ENCODE measurements at places on chromosomes 3 and 15.
A peak's percentile ranks its signal among the peaks of the same experiment; 100 is the strongest.

GRCh38 chr3:7062714-7063113 lies 201.8 kb downstream of the GRM7 start:
- DNase-seq = no peak

- no peak for DNase-seq
Observed at GRCh38 chr3:30299674-30300385, 306.6 kb upstream of the TGFBR2 start.

DNA sequence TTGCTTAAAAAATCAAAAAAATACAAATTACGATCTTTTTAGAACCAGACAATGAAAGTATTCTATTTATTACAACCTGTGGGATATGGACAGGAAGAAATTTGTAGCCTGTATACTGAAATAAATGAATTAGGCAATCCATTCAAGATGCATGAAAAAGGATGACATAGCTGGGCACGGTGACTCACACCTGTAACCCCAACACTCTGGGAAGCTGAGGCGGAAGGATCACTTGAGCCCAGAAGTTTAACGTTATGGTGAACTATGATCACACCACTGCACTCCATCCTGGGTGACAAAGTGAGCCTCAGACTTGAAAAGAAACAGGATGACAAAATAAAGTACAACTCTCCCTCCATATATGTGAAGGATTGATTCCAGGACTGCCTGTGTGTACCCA lies 74.1 kb downstream of the MSL2 start:
- no peak for DNase-seq

DNA sequence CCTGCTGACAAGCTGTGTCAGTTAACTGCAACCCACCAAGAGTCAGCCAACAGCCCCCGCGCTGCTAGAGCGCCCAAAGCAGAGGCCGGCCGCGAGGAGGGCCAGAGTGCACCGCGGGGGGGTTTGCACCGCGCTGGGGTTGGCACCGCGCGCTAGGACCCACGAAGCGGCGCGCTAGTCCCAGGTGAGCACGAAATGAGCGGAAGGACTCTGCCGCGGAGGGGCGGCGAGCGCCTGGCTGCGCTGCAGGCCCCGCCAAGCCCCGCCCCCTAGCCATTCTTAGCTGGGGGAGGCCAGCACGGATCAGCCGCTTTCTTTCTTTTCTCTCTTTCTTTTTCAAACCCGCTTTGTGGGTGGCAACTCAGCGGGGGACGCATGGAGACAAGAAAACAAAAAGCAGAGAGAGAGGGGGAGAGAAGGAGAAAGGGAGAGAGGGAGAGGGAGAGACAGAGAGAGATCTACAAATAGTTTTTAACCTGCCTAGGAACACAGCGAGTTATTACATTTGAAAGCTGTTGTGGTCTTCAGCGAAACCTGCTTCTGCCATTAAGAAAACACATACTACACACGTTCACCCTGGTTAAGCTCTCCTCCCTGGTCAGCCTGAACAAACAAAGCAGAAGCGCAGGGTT lies 6.9 kb upstream of the FOXB1 start:
- peak; percentile 29 for DNase-seq

DNA sequence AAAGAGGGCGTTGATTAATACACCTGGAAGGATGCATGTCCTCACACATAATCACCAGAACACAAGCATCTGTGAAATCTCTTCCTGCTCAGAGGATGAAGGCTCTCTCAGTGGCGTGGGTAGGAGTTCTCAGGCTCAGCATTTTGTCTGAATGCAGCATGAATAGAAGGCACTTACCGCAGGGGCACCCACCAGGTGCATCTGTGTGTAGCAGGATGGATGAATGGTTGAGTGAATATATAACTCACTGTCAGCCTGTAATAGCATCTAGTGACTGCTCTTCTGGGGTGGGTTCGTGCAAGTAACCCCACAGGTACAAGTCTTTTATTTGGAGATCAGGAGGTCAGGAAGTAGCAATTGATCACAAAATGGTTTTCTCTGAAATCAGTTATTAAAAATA lies 143.0 kb downstream of the SQOR start:
- DNase-seq = no peak

- DNase-seq = no peak
Observed at GRCh38 chr15:80979538-80980200, 9.9 kb downstream of the MESD start.

- no peak for DNase-seq
Observed at GRCh38 chr3:84601303-84601702, 357.5 kb upstream of the CADM2 start.

GRCh38 chr3:53938645-53939044 lies 47.0 kb upstream of the SELENOK start:
- peak; percentile 11 for DNase-seq

GRCh38 chr3:161401389-161401788 lies 30.1 kb upstream of the SPTSSB start:
- DNase-seq = no peak

- no peak for DNase-seq
Observed at GRCh38 chr15:89490814-89491315, 5.5 kb downstream of the RHCG start.

DNA sequence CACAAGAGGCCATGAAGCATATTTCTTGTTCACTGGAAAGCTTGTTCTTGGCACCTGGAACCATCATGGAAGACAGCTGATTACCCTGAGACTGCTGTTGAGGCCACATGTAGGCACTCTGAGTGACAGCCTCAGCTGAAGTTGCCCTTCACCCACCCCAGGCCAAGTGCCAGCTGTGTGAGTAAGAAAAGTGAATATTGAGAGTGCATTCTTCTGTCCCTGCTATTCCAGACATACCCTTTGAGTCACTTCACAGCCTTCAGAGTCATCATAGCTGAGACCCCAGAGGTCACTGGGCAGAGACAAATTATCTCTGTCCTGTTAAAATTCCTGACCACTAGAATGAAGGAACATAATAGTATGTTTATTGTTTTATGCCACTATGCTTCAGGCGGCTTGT lies 79.6 kb downstream of the NFKBIZ start:
- no peak for DNase-seq

DNA sequence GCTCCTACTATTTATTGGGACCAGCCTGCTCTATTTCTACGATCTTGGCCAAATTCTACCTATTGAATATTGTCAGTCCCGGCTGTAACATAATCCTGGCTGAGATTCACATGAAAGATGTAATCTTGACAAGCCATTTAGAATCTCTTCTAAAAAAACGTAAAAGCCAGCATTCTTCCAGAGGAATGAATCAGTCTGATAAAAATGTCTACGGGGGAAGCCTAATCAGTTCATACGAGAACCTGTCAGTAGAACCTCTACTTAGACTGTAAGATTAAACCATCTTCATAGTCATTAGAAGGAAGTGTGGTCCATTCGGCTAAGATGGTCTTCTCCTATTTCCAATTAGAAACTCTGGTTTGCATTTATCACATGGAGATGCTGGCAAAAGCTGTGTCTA lies 147.2 kb upstream of the WNT5A start:
- no peak for DNase-seq

- DNase-seq = no peak
Observed at GRCh38 chr3:33364531-33365128, 75.6 kb downstream of the UBP1 start.

GRCh38 chr15:57758560-57758959 lies 52.0 kb downstream of the POLR2M start:
- no peak for DNase-seq

GRCh38 chr3:139794469-139795265 lies 116.9 kb upstream of the NMNAT3 start:
- no peak for DNase-seq

DNA sequence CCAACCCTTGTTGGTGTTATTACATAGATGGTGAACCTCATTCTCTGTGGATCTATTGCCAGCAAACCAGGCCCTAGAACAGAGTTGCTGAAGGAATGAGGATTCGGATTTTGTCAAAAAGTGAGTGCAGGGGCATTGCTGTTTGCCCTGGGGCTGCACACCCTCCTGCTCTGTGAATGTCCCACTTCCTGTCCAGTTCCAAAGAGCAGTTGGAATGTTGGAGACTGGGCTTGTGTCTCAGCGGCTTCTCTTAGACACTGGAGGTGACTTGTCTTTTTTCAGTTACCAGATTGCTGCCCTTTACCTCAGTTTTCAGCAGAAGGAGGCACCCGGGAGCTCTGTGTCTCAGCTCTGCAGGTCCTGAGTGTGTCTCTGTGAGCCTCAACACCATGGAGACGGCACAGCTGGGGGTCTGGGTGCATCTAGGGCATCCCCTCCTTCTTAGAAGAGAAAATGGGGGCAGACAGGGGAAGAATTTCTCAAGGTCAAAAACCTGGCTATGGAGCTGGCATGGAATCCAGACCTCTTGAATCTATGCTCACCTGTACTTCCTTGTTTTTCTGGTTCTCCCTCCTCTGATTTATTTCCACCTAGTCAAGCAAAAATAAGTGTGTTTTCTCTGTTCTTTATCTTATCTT lies 46.3 kb downstream of the LIMD1 start:
- DNase-seq = no peak

- DNase-seq = no peak
Observed at GRCh38 chr3:153666991-153667740, 454.0 kb upstream of the ARHGEF26 start.

DNA sequence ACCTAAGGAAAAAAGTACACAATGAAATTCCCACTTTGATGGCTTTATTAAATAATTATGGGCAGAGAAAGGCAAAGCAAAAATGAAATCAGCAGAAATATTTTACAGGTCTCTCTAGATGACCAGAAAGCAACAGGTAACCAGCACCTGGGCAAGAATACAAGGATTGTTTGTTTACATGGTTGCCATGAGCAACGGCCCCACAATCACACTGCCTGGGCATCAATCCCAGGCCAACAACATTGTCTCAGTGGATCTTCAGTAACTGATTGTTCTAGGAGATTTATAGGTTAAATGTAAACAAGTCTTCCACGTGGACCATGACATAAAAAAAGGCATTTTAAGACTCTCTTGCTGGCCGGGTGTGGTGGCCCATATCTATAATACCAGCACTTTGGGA lies 82.6 kb downstream of the PDZRN3 start:
- no peak for DNase-seq

DNA sequence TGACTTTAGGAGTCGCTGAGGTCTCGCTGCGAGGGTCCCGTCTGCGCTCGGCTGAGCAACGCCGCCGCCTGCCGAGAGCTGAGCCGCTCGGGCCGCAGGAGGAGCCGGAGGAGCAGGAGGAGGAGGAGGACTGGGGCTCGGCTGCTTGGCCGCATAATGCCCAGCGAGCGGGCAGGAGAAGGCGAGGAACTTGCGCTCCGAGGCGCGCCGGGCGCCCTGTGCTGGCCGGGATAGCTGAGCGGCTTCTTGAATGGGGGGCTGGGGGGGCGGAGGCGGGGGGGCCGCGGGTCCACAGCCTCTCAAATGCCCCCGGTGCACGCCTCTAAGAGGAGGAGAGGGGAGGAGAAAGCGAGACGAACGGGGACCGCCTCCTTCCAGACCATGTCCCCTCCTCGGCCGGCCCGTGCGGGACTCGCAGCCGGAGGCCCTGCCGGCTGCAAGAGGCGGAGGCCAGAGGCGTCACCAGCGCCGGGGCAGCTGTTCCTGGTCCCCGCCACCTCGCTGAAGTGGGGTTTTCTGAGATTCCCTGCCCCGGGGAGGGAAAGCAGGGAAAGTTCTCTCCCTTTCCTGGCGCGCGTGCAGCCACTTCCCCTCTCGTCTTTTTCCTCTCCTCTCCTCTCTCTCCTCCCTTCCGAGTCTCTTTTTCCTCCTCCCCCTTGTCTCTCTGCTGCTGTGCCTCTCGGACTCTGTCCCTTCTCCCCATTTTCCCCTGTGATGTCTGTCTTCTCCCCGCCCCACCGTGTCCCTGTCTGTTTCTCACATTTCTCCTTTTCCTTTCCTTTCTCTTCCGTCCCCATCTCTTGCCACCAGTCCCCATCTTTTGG lies at the start of gene ADAMTS9:
Gene ADAMTS9, minus strand, starts transcription at position 220 of the 824 bp plus-strand sequence. CDS start 343 bp downstream, outside the sequence.
- DNase-seq = no peak

GRCh38 chr3:112629425-112629824 lies 11.5 kb downstream of the CCDC80 start:
- no peak for DNase-seq

DNA sequence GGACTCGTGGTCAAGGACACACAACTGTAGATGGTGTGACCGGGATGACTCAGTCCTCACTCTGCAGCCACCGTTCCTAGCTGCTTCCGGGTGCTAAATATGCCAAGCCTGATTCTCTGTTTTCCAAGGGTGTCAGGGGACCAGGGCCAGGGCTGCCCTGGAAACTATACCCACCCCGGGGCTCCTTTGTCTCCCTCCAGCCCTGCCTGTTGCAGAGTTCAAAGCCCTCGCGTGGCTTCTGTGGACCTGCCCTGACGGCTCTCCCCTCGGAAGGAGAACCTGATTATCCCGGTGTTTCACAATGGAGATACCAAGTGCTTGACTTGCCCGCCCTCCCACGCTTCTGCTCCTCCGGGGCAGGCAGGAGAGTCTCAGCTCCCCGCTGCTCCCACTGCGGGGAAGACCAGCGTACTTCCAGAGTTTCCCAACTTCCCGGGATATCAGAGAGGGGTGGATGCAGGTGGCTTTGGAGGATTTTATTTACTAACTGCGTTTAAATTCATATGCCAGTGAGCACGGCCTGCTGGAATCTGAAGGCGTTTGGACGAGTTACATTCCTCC lies 125.0 kb downstream of the ASB7 start:
- DNase-seq = no peak

Data from stimulated activated naive CD4-positive, alpha-beta T cell (primary cell).